ENCODE measurements at places on chromosomes 2 and 18. TPM values are rescaled to one million over a fixed set of nuclear protein-coding genes. Genes with fewer than 3 reads are reported as not detected.
A peak's percentile ranks its signal among the peaks of the same experiment; 100 is the strongest.

DNA sequence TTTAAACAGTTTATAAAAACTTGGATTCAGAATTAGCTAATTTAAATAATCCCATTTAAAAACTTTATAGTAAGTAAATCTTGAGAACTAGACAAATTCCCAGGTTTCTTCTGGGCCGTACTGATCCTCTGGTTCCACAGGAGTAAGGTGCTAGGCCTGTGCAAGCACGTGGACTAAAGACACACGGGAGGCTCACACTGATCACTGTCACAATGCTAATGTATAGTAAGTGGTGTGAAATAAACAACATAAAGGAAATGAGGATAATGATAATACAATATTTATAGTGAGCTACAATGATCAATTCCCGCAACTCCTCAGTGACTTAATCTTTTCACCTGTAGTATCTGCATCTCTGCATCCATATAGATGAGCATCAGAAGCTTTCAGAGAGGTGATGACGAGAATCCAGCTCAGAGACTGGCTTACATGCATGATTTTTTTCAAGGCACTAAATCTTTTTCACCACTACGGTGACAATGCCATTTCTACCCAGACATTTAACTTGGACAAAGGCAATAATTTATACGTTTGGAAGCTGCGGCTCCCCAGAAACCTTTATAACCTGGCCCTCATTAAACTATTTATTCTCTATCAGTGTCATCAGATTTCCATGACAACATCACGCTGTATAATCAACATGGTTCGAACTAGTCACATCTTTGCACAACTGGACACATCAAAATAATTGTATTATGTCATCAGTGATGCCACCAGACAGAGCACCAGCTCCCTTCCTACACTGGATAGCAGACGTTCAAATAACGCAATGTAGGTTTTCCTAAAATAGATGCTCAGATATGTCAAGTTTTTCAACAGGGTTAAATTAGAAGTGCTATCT is 196.2 kb downstream of the ZNF385B start:
- no peak for DNase-seq
- no peaks in the 10 kb centered on the region for H3K27me3 ChIP-seq
- H3K36me3 ChIP-seq = no peaks in the 10 kb centered on the region
- H3K4me1 ChIP-seq = no peaks in the 10 kb centered on the region
- H3K4me3 ChIP-seq = no peak overlapping the region

GRCh38 chr18:74869904-74870863 is 272.5 kb downstream of the ZNF407 start:
- H3K4me3 ChIP-seq = no peak overlapping the region
- H3K27me3 ChIP-seq = no peaks in the 10 kb centered on the region
- peaks cover 3% of the 10 kb centered on the region for H3K4me1 ChIP-seq
- H3K36me3 ChIP-seq = no peaks in the 10 kb centered on the region
- H3K27ac ChIP-seq = no peak overlapping the region
- DNase-seq = no peak

- H3K27ac ChIP-seq = no peak overlapping the region
- no peak for DNase-seq
- no peaks in the 10 kb centered on the region for H3K36me3 ChIP-seq
- no peaks in the 10 kb centered on the region for H3K27me3 ChIP-seq
- no peaks in the 10 kb centered on the region for H3K4me1 ChIP-seq
- H3K4me3 ChIP-seq = no peak overlapping the region
These were observed 112.1 kb downstream of the UPP2 start for GRCh38 chr2:158213773-158214172.

- H3K4me1 ChIP-seq = peaks cover 6% of the 10 kb centered on the region
- no peak overlapping the region for H3K4me3 ChIP-seq
- H3K36me3 ChIP-seq = no peaks in the 10 kb centered on the region
- H3K27ac ChIP-seq = no peak overlapping the region
These were observed 508 bp downstream of the CD8A start for GRCh38 chr2:86790134-86790675.

DNA sequence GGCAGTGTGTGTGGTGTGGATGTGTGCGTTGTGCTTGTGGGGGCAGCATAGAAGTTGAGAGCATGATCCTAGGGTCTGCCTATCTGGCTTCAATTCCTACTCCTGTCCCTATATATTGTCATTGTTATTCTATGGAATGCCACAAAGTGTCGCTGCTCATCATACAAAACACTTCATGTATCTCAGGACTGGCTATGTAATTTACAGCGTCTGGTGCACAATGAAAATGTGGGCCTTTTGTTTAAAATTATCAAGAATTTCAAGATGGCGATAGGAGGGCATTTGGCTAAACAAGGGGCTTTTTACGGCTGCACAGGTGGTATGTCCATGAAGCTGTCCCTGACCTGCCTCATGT is 3.4 kb downstream of the SERPINB2 start:
- H3K27me3 ChIP-seq = no peaks in the 10 kb centered on the region
- H3K4me3 ChIP-seq = no peak overlapping the region
- peak; percentile 21 for DNase-seq
- H3K27ac ChIP-seq = no peak overlapping the region

GRCh38 chr2:36706021-36706876 is 9.7 kb downstream of the VIT start:
- peak; percentile 67 for DNase-seq
- H3K27ac ChIP-seq = no peak overlapping the region
- H3K4me1 ChIP-seq = peaks cover 3% of the 10 kb centered on the region

- H3K36me3 ChIP-seq = no peaks in the 10 kb centered on the region
- H3K4me3 ChIP-seq = no peak overlapping the region
- DNase-seq = no peak
- no peak overlapping the region for H3K27ac ChIP-seq
These were observed 4.2 kb upstream of the GRB14 start for GRCh38 chr2:164625378-164625971.

PDK1 gene
- polyA plus RNA-seq = 5.2 TPM

GRB14 gene
- polyA plus RNA-seq = 5.6 TPM

Measured in lung (tissue), 17 donors.